EH (cell line): ENCODE measurements at places on chromosomes 11 and 22.

DNA sequence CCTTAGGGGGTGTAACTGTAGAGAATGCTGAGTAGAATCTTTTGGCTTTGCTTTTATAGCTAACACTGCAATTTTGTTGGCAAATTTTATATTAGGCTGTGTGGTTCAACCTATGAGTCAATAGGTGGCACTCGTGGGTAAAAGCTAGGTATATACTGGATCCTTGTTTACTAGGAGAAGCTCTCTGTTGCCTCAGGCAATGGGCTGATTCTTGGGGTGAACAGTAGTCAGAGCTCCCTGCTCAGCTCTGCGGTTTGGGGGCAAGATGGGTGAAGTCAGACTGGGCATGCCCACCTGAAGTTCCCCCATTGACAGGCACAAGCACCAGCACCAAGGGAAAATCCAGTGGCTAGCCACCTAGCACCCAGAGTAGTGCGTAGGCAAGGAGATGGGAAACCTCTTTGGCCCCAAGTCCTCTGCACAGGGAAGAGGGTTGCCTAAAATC is 238.7 kb downstream of the FAM181B start:
- no peak for DNase-seq

DNA sequence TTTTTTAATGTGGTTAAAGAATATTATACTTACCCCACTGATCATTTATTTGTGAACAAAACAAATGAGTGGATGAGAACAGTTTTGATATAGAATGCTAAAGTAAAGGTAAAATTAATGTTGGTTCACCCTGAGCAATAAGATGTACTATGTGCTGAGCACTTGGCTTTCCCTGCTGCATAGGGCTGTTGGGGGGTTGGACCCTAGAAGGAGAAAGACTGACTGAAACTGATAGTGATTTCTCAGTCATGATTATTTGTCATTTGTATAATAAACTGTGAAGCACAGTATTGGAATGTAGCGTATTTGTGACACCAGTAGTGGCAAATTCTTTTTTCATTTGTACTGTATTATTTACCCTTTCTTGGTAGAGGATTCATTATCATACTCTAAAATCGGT is 63.3 kb downstream of the PRMT3 start:
- no peak for DNase-seq

DNA sequence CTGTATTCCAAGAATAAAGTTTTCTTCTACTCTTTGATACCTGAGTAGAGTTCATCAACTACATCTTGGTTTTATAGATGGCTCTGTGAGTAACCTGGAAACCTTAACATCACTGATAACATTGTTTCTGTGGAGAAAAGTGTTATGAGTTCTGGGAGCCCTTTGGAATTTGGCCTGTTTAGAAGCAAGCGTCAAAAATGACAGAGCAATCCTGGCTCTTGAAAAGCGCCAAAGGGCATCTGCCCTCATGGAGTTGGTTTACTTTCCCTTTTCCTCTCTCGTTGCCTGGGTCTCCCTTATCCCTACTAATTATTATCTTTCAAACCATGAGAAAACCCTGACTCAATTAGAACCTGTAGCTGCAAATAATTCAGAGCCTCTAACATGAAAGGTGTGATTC is 140.1 kb downstream of the DBX1 start:
- no peak for DNase-seq

GRCh38 chr11:115637599-115638241 is 133.5 kb upstream of the CADM1 start:
- no peak for DNase-seq

GRCh38 chr22:49305214-49305965 is 522.3 kb downstream of the BRD1 start:
- no peak for DNase-seq

GRCh38 chr11:113168354-113169342 is 145.7 kb upstream of the TTC12 start:
- DNase-seq = no peak

GRCh38 chr11:11608783-11609232 is 13.0 kb downstream of the GALNT18 start:
- peak; percentile 57 for DNase-seq

DNA sequence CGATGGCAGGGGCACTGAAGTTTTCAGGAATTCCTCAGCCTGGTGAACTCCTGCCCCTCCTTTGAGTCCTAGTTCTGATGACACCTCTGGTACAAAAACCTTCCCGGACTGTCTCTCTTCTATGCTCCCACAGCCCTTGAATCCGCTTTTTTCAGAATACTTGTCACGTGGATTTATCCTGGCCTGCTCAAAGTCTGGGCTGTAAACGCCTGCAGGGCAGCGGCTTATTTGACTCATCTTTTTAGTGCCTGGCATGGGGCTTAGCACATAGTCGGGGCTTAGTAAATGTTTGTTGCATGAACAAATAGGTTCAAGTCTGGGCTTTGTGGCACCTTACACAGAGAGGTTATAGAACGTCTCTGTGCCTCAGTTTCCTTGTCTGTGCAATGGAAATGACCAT is 13.4 kb upstream of the KCNJ11 start:
- DNase-seq = no peak

DNA sequence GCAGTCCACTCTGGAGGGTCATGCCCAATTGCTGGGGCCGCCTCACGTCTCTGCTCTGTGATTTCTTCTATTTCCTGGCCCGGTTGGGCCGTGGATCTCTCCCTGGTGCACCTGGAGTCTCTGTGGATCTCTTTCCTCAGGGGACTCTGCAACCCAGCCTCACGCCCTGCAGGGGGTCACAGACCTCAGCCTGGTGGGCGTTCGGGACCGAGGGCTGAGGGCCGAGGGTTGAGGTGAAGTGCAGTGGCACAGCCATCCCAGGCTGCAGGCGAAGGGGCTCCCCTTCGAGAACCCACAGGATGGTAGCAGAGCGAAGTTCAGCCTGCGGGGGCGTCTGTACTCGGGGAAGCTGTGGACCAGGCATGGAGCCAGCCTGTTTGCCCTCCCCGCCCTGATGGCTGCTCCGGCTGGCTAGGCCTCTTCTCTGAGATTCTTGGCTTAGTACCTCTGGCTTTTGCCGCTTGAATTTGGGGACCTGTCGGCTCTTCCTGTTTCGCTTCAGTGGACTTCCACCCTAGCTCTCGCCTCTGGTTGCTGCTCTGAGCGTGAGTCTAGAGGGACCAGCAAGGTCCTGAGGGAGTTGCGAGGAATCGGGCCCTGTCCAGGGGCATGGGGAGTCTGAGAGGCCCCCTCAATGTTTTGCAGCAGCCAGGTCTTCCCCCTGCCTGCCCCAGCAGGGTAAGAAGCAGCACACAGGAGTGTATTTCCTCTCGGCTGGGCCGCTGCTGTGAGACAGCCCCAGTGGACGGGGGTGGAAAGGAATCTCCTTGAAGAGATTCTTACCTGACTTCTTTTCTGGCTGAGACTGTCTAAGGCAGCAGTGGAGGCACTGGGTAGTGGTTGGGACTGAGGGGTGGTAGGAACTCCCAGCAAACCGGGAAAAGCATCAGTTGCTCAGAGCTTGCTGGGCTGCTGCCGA is 140.8 kb downstream of the TBC1D22A start:
- DNase-seq = no peak

DNA sequence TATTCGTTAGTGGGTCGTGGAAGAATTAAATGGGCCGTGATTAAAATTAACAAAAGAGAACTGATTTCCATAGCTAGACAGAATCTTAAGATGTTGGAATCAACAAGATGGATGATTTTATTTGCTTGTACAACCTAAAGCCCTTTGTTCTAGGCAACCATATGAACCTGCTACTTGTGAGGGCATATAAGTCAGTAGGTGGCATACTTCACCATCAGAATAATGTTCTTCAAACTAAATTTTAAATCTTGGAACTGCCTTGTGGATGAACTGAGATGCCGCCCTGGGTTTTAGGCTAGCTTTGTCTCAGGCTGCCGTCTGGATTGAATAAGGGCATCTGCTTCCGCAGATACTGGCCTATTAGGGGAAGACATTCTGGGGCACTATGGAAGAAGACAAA is 40.9 kb downstream of the CSRP3 start:
- DNase-seq = no peak

GRCh38 chr11:70523384-70524095 is 125.2 kb downstream of the CTTN start:
- no peak for DNase-seq

DNA sequence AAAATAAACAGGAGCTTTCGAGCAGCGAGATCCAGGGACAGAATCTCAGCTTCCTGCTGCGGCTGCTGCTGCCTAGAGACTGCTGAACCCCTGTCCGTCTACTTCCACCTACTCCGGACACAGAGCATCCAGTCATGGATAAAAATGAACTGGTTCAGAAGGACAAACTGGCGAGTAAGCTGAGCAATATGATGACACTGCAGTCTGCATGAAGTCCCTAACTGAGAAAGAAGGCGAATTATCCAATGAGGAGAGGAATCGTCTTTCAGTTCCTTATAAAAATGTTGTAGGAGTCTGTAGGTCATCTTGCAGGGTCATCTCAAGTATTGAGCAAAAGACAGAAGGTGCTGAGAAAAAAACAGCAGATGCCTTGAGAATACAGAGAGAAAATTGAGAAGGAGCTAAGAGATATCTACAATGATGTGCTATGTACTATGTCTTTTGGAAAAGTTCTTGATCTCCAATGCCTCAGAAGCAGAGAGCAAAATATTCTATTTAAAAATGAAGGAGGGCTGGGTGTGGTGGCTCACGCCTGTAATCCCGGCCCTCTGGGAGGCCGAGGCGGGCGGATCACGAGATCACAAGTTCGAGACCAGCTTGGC is 11.1 kb upstream of the MS4A2 start:
- no peak for DNase-seq

GRCh38 chr22:44131412-44131811 is 49.3 kb upstream of the PARVG start:
- no peak for DNase-seq

- DNase-seq = no peak
Measured at GRCh38 chr11:114564831-114565230, 5.2 kb upstream of the NXPE1 start.

DNA sequence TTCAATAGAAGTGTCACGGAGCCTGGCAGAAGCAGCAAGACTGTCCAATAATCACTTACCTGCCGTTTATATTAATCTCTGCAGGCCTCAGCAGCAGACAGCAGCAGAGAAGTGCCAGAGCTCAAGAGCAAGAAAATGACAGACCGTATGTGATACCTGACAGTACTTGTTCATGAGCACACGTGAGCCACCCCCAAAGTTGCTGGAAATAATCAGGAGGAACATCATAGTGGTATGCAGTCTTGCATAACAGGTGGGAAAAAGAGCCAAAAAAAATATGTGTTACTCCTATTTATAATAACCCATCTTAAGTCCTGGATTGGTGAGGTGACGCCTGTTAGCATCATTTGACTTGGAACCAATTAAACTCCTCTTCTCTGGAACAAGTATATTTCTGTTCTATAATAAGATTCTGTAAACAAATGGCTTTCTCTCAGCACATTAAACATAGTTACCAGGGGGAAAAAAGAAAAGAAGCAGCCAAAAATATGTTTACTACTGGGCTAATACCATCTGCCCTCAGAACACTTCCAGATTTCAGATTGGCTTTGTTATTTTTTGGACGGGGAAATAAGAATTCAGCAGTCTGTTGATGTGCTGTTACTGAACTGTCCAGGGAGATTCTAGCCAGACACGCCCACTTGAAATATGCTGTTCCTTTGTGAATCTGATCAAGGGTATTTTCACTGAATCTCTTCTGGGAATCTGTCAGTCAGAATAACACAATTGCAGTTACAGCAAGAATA is 7.9 kb upstream of the SLN start:
- peak; percentile 22 for DNase-seq
